Renal cortex interstitium (tissue), 15 donors: ENCODE measurements at places on chromosomes 5 and 9. TPM values are rescaled to one million over a fixed set of nuclear protein-coding genes. Genes with fewer than 3 reads are reported as not detected.

DNA sequence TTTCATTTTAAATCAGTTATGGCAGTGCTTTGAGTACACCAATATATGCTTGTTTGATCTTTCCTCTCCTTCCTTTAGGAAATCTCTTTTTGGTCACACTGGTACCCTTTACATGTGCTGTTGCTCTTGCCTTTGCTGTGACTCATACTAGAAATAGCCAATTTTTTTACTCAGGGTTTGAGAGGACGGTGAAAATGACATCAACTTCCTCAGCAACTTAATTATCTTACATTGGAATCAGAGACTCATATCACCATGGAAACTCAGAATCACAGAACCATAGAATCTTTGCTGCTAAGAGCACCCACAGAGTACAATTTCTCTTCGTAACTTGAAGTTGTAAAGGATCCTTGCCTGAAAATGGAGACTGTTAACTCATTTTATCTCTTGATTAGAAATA lies 13.8 kb upstream of the ZNF300 start:
- no peak for DNase-seq

- DNase-seq, result no peak
Observed at GRCh38 chr5:153969563-153969895, 69.2 kb downstream of the FAM114A2 start.

DNA sequence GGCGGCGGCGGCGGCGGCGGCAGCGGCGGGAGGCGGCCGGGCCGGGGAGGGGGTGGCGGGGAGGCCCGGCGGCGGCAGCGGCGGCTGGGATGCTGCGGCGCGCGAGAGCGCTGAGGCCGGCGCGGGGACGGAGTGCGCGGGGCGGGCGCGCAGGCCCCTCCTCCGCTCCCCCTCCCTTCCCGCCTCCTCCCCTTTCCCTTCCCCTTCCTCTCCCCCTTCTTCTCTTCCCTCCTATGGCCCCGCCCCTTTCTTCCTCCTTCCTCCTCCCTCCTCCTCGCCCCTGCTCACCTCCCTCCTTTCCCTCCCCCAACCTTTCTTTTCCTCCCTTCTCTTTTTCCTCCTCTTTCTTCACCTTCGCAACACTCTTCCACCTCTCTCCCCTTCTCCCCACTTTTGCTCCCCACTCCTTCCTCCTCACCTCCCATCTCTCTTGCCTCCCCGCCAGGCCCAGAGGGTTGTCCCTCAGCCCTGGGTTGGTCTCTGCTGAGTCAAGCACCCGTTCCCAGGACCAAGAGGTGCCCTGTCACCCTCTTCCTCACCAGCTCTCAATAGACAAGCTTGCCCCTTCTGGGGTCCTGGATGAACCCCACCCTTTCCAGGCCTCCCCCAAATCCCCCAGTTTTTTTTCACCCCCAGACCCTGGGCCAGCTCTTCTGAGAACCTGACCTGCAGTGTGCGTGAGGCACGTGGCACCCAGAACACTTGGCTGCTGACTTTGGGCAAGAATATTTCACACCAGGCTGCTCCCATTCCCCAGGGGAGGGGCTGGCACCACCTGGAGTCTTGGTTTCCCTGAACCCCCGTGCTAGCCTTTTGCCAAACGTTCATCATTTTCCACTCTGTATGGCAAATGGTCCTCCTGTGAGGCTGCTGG lies at the start of gene SEMA4D:
SEMA4D (minus strand) TSS at position 136 of the 874 bp plus-strand sequence. CDS start 92,657 bp downstream, outside the sequence.
- DNase-seq, result peak; percentile 77

DNA sequence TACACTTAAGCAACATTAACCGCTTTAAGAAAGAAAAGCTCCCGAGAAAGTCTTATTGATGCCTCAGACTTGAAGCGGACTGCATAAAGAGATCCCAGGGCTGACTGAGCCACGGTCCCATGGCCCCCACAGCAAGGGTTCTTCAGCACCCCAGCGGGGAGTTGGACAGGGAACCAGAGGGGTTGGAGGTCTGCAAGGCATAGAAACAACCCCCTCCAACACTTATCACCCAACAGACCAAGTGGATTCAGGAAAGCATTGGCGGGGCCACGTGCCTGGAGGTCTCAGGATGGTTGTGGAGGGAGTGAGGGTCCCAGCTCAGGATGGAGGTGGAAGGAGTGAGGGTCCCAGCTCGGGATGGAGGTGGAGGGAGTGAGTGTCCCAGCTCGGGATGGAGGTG lies 143.7 kb upstream of the IRX2 start:
- DNase-seq, result no peak

- no peak for DNase-seq
Observed at GRCh38 chr5:11268891-11269290, 507.9 kb upstream of the DAP start.

- DNase-seq, result no peak
Observed at GRCh38 chr9:94490465-94490864, 64.4 kb upstream of the PCAT7 start.

DNA sequence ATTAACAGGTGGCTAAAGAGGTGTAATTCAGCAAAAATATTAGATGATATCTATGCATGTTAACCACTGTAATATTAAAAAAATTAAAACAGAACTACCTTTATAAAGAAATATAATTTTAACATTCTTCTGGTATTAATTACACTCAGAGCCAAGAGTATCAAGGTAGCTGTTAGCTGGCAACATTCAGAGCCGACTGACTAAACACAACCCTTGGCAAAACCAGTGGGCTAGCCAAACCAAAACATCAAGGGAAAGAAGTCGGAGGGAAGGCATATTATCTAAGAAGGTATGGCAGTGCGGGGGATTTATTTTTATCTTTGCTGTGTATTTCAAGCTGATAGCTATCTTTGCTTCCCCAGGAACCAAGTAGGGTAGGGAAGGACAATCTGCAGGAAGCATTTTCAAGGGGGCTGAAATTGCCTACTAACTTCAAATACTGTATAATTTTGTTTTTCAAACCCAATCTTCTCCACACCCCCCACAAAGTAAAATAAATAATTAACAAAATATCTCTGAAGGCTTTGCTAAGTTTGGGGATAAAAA lies 24.0 kb downstream of the ELL2 start:
- DNase-seq, result no peak

Gene ADAMTS12
- polyA plus RNA-seq, result 18.5 TPM

Gene PIP5K1B
- 6.6 TPM for polyA plus RNA-seq

Gene ALDOB
- 733 TPM for polyA plus RNA-seq

Gene ALDH1A1
- polyA plus RNA-seq, result 288 TPM
